GOT3 (cell line): ENCODE measurements at places on chromosomes 2 and 18.

DNA sequence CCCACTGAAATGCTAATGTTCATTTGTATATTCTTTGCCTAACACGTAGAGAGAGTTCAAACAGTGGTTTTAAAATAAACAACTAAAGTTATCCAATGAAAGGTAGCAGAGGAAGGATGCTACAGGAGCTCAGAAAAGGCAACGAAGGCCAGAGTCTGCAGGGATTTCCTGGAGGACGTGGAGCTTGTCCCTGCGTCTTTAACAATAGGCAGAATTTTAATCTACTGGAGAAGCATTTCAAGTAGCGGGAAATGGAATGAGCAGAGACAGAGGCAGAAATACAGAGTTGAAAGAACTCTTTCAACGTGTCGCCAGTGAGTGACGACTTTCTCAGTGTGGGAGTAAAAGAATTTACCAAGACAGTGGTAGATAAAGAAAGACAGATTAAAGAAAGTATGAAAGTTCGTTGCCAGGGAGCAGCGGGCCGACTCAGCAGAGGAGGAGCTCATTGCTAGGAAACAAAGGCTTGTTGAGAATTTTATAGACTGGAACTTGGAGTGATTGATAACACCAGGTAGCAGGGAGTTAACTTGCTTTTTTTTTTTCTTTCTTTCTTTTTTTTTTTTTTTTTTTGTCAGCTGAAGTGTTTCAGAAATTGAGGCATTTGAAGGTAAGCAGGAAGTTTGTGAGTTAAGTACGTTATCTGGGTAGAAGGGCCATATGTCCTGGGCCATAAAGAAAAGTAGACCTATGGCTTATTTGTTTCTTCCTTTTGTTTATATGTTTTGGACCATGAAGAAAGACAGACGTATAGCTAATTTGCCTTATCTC, 625 bp upstream of the NBAS start:
- no peak for DNase-seq

DNA sequence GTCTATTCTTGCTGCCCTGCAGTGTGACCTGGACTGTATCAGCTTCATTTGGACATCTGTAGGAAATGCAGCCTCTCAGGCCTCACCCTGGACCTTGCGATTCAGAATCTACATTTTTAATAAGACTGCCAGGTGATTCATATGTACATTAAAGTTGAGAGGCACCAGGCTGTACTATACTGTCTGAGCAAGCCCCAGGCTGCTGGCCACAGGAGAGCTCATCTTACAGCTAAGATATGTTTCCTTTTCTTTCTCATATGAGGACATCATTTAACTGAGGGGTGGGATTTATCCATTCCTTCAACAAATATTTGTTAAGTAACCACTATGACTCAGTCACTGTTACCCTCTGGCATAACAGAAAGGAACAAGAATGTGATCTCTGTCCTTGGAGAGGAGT, 78.2 kb upstream of the GCFC2 start:
- DNase-seq, result no peak

- no peak for DNase-seq
These were observed 495.1 kb upstream of the MYT1L start for GRCh38 chr2:2826209-2826551.

- DNase-seq, result no peak
These were observed 4.4 kb upstream of the ATP8B1 start for GRCh38 chr18:57807336-57808117.

GRCh38 chr2:35585972-35586371, 769.6 kb upstream of the CRIM1 start:
- no peak for DNase-seq

DNA sequence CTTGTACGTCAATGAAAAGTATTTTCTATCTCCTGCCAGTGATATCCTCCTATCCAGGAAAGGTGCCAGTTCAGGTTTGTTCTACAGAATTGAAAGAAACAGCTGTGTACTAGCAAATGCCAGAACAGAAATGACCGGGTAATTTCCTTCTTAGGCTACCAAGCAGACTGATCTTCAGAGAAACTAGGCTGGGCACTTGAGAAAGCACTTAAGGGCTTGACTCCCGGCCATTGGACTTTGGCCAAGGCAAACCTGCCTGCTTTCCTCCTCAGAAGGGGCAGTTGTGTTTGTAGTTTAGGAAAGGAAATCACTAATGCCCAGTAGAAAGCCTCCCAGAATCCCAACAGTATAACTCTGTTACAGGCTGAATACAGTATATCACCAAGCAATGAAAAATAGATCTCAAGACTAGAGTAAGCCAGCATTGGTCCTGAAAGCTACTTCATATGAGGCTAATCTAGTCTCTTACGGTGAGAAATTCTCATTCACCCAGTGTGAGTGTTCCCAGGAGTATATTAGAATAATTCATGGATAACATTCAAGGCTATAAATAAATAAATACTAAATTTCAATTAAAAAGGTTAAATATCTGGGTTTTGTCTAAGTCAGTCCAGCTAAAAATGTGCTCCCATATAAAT, 43.0 kb upstream of the COL5A2 start:
- no peak for DNase-seq

DNA sequence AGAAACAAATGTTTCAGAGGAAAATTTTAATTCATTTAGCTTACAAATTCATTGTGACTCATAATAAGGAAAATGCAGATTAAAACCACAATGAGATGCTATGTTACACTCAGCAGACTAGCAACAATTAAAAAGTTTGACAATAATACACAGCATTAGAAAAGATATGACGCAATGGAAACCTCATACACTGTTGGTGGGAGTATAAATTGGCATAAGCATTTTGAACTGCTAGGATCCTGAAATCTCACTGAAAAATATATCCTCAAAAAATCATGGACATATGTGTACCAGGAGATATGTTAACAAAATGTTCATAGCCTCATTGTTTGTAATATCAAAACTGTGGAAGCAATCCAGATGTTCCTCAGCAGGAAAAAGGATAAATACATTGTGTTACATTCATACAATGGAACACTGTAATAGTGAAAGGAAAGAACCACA, 13.7 kb downstream of the CALCRL start:
- no peak for DNase-seq

GRCh38 chr2:124283096-124283495, 258.0 kb downstream of the CNTNAP5 start:
- no peak for DNase-seq

DNA sequence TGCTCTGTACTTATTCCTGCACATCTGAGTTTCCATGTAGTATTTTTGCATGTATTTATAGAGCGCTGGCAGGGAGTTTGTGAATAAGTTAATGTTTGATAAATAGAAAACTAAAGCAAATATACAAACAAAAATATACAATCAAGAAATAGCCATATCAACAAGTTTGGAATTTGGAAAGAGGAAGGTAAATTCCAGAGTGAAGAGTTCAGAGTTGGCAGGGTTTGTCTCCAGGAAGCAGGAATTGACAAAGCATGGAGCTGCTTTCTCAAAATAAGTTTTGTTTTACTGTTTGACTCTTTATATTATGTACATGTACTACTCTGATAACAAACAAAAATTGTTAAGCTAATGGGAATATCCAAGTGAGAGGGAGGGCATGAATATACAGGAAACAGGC, 80.3 kb downstream of the SPOPL start:
- DNase-seq, result no peak
